GM10248 (cell line): ENCODE measurements at places on chromosomes 6 and 20.

- peak; percentile 43 for DNase-seq
These were observed 199.2 kb downstream of the CD83 start for GRCh38 chr6:14316651-14317386.

DNA sequence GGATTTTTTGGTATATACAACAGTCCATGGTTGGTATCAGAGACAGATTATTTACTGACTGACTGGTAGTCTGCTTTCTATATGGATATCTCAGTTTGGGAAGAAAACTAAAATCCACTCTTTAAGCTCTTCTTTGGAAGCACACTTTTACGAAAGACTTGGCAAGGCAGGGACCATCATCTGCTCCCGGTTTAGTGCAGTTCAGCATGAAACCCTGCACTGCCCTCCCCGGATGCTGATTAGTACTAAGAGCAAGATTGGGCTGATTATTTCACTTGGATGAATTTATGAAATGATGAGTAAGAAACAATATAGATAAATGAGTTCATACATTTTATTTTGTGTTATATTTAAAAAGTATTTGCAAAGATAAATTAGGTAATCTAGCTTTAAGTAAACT, 56.3 kb downstream of the RGS17 start:
- DNase-seq: no peak

GRCh38 chr6:128500749-128501600, 19.4 kb downstream of the PTPRK start:
- DNase-seq: no peak

DNA sequence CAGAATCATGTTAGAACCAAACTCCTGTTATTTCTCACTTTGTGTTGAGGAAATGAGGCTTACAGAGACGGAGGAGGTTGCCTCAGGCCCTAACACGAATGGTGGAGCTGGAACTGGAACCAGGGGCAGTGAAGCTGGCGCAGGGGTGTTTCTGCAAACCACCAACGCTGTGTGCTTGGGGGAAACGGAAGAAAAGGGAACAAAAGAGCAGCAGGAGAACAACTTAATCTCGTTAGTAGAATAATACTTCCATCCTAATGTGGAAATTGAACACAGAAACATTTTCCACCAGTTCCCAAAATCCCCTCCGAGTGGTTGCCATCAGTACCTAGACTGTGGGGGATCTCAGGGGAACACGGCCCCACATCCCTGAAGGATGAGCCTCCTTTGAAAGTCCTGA, 103.4 kb upstream of the FRMD1 start:
- no peak for DNase-seq

- no peak for DNase-seq
These were observed 28.1 kb downstream of the TAF8 start for GRCh38 chr6:42078386-42078785.

GRCh38 chr20:21661488-21662055, 43.9 kb upstream of the PAX1 start:
- no peak for DNase-seq

DNA sequence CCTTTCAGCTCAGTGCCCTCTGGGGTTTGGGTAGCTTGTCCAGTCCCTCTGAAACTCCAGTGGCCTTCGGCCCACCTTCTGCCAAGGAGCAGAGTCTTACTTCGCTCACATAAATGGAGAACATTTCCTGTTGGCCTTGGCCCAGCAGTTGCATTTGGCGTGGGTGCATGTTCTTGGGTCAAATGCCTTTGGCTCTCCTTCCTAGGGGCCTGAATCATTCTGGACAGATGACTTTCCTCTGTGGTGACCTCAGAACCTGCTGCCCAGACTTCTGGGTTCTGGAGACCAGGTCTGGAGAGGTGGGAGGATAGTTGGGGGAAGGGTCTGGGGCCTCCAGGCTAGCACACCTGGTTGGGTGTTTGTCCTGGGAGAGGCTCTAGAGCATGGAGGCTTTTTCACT, 29.3 kb downstream of the BCAS4 start:
- no peak for DNase-seq

DNA sequence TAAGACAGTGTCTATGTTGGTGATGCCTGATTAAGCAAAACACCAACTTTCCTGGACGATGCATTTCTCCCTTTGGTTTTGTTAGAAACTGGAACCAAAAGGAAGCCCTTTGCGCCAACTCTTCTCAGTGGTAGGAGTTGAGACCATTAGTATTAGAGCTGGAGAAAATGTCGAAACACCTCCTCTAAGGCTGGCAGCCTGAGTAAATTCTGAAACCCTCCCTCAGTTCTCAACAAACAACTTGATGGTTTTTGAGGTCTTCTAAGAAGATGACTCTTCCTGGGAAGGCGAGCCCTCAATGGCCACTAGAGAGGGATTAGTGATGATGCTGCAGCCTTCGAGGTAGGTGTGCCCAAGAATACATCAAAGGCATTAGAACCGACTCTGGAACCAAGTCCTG, 78.4 kb upstream of the CCN6 start:
- no peak for DNase-seq

DNA sequence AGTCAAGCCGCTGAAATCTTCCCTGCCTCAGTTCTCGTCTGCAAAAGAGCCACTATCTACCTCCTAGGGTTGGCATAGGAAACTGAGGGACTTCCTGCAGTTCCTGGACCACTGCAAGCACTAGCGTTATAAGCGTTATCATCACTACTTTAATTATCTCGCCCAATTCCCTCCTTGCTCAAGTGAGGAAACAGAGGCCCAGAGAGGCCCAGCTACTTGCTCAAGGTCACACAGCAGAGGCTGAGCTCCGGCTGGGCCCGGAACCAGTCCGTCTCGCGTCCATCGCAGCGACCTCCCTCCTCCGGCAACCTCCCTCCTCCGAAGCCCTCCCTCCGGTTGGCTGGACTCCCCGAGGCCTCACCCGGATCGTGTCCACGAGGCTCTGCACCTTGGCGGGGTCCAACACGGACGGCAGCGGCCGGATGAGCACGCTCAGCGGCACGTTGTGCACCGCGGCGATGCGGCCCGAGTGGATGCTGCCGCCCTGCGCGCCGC, 338 bp downstream of the SRXN1 start:
- no peak for DNase-seq

DNA sequence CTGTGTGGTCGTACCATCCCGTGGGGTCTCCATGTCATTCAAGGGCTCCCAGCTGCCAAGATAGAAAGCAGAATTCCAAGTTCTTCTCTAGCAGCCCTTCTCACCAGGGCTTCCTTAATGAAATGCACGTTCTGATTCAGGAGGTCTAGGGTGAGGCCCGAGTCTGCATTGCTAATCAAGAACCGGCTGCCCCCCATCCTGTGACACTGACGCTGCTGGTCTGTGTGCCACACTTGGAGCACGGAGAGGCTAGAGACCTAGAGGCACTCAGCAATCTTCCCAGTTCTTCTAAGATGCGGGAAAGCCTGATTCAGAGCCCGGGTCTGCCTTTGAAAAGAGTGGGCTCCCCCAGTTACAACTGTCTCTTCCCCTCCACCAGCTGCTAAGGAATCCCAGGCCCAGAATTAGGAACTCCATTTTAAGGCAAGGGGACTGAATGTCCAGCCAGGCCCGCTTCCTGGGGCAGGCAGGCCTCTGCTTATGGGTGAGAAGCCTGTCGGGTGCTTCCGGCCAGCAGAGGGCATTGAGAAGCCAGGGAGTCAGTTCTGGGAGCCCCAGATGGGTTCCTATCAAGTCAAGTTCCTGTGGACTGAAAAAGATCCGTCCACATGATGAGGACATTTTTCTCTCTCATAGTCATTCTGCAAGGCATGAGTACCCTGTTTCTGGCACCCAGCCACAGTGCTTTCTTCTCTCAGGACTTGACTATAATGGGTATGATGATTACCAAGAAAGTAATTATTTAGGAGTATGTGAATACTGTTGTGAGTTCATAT, 69.8 kb upstream of the RIN2 start:
- DNase-seq: no peak

- DNase-seq: peak; percentile 69
These were observed 2.9 kb downstream of the TFAP2A start for GRCh38 chr6:10411971-10412460.

DNA sequence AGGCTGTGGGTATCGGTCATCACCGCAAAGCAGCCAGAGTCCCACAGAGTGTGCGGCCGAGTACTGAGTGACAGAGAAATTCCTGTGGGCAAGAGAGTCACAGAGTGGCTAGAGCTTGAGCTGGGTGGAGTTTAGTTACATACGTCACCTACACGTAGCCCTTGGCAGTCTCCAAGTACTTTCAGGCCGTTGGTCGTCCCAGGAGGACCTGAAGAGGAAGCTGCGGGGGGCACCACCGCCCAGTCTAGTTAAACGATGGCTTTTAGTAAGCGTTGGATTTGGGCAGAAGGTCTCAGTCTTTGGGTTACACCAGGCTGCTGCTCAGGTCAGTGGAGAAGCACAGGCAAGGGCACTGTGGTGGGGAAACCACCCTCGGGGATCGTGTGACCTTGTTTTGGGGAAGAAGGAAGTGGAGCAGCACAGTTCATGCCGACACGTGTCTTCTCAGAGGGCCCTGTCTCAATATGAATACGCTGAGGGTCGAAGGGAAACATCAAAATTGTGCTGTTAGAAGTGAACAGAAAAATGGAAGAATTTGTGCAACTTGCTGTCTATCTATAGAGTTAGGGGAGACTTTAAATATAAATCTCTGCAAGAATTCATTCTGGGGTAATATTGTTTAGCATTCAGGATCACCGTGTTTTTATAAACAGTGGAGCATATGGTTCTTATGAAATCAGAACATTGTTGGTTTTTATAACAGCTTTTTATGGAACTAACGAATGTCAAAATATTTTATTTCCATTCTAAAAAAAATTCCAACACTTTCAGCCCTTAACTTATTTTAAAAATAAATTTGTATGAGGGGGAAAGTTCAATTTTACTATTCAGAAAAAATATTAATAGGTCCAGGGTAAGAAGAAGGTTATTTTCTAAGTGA, 28.6 kb downstream of the KIF25 start:
- DNase-seq: no peak

GRCh38 chr6:163786995-163787671, 372.6 kb downstream of the QKI start:
- no peak for DNase-seq

DNA sequence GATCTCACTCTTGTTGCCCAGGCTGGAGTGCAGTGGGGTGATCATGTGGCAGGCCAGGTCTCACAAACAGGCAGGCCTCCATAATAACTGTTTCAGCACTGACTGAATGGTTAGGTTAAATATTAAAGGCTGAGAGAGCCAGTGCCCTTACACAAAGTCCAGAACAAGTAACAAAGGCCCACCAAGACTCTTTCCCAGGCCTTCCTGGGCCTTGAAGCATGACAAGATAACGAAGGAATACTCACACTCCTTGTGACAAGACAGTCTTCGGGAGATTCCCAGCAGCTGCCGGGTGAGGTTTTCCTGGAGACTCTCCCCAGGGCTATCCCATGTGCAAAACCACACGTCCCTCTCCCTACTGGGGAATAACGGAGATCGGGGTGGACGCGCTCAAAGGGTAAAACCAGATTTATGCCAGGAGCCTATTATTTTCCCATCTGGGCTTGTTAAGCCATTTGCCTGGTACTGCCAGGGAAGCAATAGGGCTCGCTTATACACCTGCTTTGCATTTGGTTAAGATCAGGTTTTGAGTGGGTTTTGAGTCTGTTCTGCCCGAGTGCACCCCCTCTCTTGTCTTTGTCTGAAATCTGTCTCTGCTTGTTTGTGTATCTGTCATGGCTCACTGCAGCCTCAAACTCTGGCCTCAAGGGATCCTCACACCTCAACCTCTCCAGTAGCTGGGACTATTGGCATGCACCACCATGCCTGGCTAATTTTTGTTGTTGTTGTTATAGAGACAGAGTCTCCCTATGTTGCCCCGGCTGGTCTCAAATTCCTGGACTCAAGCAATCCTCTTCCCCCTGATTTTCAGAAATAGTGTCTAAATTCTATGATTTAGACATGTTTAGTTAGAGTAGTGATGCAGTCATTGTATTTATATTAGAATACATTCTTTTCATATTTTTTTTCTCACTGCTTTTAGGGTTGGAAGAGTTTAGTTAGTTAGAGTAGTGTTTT, 1.4 kb upstream of the ENPP3 start:
- peak; percentile 10 for DNase-seq

- DNase-seq: no peak
These were observed 220.9 kb downstream of the HACE1 start for GRCh38 chr6:104638841-104639290.

DNA sequence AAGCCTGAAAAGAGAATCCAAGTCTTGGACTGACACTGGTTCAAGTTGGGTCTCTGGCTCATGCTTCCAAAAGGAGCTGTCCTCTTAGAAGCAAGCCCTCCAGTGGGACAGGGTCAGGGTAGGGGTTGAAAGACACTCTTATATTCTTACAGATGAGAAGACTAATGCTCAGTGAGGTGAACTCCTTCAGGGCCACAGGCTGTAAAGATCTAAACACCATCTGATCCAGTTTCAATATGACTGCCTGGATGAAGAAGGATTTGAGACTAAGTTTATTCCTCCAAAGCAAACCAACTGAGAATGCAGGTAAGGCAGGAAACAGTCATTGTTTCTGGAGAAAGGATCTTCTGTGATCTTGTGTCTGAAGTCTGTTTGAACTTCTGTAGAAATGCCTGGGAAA, 99.0 kb upstream of the TAB2 start:
- no peak for DNase-seq

DNA sequence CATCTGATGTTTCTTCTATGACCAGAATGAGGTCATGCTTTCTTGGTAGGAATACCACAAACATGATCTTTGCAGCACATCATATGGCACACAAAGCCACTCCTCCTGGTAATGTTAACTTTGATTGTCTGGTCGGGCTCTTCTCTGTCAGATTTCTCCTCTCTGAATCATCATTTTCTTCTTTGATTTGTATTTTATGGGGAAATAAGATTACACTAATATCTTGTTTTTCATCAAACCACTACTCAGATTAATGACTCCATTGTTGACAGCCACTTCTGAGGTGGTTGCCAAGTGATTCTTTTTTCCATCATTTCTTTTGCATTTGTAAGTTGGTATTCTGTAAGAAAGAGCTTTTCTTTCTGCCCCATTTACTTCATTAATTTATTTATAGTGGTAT, 29.5 kb downstream of the TRMT11 start:
- no peak for DNase-seq

DNA sequence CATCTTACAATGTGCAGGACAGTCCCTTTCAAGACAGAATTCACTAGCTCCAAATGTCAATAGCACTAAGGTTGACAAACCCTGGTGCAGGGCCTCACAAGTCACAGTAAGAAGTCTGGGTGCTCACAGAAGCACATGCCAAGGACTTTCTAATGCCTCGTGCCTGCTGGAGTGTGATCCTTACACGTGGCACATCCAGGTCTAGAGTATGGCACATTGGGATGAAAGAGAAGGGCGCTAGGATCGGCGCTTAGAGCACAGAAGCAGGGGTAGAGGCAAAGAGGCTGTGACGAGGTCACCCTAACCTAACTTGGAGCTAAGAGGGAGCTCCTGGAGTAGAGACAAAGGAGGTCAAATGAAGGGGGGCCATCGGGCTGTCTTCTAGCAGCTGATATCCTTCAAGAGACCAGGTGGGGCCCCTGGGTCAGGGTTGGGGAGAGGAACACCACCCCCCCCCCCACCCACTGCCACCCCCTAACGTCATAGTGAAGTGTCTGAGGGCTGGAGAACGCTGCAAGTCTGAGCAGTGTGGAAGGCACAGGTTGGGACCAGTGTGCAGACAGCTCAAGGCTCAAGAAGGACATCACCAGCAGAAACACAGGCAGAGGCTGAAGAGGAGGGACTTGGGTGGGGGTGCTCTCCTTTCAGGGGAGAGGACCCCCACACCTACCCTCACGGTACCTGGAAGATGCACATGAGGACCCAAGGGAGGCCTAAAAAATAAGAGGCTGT, 97.8 kb upstream of the MRPS10 start:
- DNase-seq: no peak

- no peak for DNase-seq
These were observed 35.7 kb upstream of the GABRR1 start for GRCh38 chr6:89252907-89253306.
